ENCODE measurements at places on chromosomes 3 and 15. TPM values are rescaled to one million over a fixed set of nuclear protein-coding genes. Genes with fewer than 3 reads are reported as not detected.

- H3K4me1 ChIP-seq, result no peaks in the 10 kb centered on the region
- no peak overlapping the region for H3K4me3 ChIP-seq
These were observed 87.3 kb downstream of the CACNA1D start for GRCh38 chr3:53581671-53582070.

DNA sequence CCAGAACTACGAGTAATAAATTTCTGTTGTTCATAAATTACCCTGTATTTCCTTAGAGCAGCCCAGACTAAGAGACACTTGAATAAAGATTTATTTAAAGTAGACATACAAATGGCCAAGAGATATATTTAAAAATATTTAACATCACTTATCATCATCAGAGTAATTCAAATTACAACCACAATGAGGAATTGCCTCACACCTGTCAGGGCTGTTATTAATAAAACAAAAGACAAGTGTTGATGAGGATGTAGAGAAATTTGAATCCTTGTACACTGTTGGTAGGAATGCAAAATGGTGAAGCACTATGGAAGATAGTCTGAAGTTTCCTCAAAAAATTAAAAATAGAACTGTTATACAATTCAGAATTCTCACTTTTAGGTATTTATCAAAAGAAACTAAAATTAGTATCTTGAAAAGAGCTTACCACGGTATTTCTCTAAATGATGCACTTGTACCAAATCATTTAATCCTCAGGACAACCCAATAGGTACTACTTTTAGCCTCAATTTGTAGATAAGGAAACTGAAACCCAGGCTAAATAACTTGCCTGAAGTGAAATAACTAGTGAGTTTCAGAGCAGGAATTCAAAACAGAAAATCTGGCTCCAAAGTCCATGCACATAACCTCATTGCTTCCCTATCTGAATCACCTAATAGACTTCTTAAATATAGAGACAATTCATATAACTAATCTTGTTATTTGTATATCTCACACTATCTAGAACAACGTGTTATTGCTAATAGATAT lies 69.4 kb downstream of the ZBTB20 start:
- no peak for DNase-seq
- no peaks in the 10 kb centered on the region for H3K36me3 ChIP-seq
- H3K4me3 ChIP-seq, result no peak overlapping the region

Gene PLSCR5
- not detected for polyA plus RNA-seq

GRCh38 chr3:79018265-79018664 lies 749.5 kb downstream of the ROBO1 start:
- H3K4me1 ChIP-seq, result peaks cover 3% of the 10 kb centered on the region
- no peaks in the 10 kb centered on the region for H3K27me3 ChIP-seq
- no peak for DNase-seq

Gene ATP13A5
- polyA plus RNA-seq, result 0.07 TPM

DNA sequence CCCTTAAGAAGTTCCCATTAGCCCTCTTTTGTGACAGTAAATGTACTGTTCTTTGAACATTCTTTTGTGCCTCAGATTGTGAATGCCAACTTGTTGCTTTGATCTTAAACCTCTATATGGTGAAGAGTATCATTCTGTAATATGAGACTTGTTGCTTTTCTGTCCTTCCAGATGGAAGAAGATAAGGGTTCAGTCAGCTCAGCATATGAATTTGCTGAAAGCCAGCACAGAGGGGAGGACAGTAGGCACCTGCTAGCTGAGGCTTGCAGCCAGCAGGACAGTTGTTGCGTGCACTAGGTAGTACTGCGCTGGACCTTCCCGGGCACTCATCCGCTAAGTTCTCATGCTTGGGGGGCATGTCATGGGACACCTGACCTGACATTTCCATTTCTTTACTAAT lies 74.7 kb downstream of the DCUN1D1 start:
- no peaks in the 10 kb centered on the region for H3K4me1 ChIP-seq
- no peak for DNase-seq
- no peaks in the 10 kb centered on the region for H3K27me3 ChIP-seq
- H3K36me3 ChIP-seq, result no peaks in the 10 kb centered on the region

Data from ovary (tissue), 10 donors.